ENCODE measurements at places on chromosomes 11 and 22.

- DNase-seq = no peak
Observed at GRCh38 chr11:104728927-104729326, 169.3 kb downstream of the CASP12 start.

- no peak for DNase-seq
Observed at GRCh38 chr11:5524756-5525155, 8.3 kb upstream of the UBQLNL start.

DNA sequence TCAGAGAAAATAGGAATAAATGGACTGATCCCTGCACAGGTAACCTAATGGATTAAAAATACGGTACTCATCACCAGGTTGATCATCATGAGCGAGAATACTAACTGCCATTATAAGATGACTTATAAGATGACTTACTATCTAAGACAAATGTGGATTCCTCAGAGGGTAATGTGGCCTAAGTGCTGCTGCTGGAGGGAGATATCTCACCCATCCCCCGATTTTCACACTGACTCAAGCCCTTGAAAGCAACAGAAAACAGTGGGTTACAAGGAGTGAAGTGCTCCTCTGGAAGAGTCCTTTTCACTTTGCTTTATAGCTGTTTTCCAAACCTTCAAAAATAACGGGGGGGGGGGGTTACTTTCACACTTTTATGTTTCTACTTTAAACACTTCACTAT, 920 bp downstream of the TMEM218 start:
- DNase-seq = no peak

DNA sequence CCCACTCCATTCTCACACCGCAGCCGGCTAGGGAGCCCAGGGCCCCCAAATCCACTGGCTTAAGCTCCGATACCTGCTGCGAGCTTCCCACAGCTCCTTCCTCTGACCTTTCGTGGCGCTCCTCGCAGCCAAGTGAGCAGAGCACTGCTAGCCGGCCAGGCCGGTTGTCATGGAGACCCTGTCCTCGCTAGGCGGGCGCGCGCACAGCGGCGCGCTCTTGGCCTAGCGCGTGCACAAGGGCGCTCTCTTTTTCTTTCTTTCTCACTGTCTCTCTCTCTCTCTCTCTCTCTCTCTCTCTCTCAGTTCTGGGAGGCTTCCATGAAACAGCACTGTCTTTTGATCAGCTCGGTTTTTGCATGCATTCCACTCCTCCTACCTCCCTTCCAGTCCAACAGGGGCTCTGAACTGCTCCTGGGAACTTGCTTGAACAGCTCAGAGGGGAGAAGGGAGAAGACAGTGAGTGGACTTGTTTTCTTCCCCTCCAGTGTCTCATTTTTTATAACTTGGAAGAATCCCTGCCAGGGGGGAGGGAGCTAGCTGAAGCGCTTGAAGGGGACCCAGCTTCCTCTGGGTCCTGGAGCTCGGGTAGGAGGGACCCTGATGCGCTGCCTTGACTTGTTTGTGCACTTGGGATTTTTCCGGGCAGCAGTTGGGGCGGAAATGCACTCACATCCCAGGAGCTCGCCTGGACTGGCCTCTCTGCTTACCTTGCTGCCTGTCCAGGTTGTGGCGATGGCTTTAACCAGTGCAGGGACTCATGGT, 100.3 kb upstream of the AKIP1 start:
- no peak for DNase-seq

DNA sequence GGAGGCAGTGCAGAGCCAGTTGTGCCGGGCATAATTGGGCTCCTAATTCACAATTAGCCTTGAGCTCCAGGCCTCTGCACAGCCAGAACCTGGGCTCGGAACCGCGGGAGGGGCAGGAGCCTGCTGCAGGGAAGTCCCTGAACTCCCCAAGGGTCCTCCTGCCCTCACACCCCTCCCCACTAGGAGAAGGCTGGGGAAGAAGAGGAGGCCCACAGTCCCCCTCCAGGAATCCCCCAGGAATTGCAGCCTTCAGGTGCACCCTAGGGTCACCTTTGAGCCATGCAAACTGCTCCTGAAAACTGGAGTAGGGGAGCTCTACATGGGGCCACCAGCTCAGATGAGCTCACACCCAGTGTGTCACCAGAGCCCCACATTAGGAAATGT, 93.8 kb upstream of the LMO1 start:
- DNase-seq = no peak

- DNase-seq = no peak
Observed at GRCh38 chr11:9962722-9963121, 298.8 kb downstream of the SWAP70 start.

DNA sequence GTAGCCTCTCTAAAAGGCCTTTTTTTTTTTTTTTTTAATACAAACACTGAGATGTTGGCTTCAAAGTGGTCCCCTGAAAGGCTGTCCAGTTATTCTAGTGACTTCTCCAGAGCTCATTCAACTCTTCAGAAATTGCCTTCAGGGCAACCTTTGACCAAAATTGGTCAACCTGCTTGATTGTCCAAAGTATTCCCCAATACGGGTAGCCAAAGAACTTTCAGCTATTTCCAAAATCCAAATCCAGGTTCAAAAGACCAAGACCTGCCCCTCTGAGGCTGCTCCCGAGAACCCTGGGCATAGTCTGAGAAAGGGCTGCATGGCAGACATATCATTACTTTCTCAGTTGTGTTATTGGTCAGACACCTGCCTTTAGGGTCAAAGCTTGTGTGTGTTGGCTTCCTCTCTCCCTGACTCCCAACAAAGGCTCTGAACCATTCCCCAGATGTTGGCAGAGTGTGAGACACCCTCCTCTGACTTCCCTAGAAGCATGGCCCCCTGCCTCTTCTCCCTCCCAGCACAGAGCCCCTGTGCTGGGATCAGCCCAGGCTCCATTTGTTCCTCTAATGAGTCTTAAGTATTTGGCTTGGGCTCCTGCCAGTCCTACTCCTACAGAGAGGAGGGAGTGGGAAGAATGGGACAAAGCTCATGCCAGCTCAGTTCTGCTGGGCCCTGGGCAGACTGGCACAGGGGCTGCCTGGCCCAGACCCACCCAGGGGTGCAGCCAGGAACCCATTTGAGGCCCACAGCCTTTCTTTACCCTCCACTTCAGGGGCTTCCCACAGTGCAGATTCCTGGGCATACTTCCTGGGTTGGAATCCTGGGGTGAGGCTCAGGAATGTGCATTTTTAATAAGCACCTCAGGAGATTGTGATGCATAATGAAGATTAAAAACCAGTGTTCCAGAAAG, 30.3 kb downstream of the TNKS1BP1 start:
- no peak for DNase-seq

- DNase-seq = no peak
Observed at GRCh38 chr22:21945453-21946261, 7.0 kb downstream of the PPM1F start.

- no peak for DNase-seq
Observed at GRCh38 chr22:31339148-31339832, 6.9 kb downstream of the PATZ1 start.

GRCh38 chr11:108788565-108789199, 123.8 kb downstream of the DDX10 start:
- no peak for DNase-seq

GRCh38 chr11:72519220-72519881, 85.0 kb upstream of the CLPB start:
- no peak for DNase-seq

GRCh38 chr11:124586238-124586860, 16.6 kb downstream of the OR8A1 start:
- peak; percentile 3 for DNase-seq

DNA sequence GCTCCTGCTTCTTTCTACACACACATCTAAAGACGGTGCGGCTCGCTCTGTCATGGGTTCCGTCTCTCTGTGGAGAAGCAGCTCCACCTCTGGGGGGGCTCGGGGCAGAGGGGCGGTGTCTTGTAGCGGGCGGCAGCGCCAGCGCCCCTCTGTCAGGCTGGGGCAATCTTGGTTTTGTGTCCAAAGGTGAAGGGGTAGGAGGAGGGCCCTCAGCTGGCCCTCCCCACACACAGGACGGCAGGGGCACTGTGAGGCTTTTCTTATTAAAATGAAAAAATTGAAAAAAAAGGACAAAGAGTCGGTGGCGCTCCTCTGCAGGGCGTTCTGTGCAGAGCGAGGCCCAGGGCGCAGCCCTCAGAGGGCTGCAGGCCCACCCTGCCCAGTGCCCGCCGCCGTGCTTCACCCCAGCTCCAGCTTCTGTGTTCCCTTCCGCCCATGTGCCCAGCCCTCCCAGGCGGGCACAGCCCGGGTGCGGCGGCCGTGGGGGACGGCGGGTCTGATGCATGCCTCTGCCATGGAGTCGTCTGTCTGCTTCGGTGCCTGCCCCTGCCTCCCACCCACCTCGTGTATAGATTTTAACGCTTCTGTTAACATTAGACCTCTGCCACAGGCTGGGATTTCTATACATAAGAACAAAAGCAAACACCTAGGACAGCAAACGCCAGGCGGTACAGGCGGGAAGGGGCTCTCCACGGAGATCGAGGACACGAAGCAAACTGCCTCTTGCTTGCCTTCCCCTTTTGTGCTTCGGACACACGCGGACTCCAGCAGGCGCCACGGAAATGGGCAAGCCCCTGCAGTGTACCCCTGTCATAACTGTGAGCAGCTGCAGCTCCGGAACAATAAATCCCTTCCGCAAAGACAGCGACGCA, 24.5 kb downstream of the MOB2 start:
- DNase-seq = no peak

DNA sequence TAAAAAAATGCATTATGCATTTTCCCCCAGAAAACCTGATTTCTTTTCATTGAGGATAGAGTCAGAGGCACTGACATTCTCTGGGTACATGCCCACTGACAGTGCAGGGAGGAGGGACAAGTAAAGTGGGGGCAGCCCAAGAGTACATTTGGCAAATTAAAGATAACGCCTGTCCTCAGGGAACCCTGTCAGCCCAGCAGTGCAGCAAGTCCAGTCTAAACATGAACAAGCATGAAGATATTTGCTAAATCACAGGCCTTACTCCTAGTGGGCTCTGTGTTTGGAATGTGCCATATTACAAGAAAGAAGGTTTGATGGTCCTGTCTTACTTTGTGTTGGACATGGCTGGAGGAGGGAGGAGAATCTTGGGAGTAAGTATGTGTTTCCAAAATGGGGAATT, 37.9 kb downstream of the AMOTL1 start:
- DNase-seq = no peak

DNA sequence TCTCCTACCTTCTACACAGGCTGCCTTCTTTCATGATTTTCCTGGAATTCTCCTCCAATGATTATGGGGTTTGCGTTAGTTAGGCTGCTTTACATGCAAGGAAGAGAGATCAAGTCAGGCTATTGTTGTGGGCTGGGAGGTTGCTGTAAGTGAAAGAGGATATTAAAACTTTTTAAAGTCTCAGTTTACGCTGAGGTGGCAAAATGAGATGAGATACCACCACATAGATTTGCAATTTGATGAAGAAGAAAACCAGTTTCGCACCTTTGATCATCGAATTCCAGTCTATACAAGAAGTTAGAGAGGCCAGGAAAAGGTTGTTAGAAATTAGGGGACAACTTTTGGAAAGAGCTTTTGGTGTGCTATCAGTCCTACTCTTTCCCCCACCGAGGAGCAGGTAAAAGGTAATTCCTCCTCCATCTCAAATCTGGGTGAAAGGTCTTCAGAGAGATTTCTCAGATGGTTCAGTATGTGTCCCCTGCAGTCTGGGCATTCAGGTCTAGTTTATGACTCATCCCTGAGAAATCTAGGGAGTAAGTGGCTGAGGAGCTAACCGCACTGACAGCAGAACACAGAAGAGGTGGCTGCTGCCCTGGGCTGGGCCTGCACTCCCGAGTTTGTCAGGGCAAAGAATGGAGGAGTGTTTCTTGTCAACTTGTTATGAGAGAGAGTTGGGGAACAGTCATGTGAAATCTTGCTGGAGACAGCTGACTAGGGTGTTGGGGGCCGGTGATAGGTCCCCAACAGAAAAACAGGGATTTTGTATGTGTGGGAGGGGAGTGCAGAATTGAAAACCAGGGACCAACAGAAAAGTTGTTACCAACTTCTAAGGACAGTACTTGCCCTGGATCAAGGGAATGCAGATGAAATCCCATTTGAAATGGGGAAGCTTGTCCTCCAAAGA, 34.7 kb downstream of the CCDC83 start:
- no peak for DNase-seq

GRCh38 chr11:48341466-48341865, 16.7 kb downstream of the OR4C3 start:
- DNase-seq = no peak

GRCh38 chr11:119671051-119671450, 57.9 kb downstream of the NECTIN1 start:
- no peak for DNase-seq

- no peak for DNase-seq
Observed at GRCh38 chr11:33530815-33531214, 169.8 kb downstream of the C11orf91 start.

GRCh38 chr22:44182588-44183286, 2.0 kb downstream of the PARVG start:
- DNase-seq = no peak

- no peak for DNase-seq
Observed at GRCh38 chr11:94017446-94017845, 3.7 kb upstream of the HEPHL1 start.

DNA sequence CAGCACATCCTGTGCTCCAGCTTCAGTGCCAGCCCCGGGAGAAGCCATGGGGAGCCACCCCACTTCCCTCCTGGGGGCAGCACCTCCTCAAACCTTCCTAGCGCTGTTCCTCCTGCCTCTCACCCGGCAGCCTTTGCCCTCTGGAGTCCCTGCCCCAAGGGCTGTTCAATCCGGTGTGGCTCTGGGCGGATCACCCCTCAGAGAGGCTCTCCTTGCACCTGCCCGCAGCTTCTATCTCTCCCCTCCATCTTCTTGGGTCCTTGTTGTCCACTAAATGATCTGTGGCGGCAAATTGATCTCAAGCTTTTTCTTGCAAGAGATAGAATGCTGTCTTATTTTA, 18.1 kb upstream of the CDKN1C start:
- DNase-seq = no peak

- no peak for DNase-seq
Observed at GRCh38 chr11:62266558-62266957, 3.4 kb upstream of the SCGB2A2 start.

DNA sequence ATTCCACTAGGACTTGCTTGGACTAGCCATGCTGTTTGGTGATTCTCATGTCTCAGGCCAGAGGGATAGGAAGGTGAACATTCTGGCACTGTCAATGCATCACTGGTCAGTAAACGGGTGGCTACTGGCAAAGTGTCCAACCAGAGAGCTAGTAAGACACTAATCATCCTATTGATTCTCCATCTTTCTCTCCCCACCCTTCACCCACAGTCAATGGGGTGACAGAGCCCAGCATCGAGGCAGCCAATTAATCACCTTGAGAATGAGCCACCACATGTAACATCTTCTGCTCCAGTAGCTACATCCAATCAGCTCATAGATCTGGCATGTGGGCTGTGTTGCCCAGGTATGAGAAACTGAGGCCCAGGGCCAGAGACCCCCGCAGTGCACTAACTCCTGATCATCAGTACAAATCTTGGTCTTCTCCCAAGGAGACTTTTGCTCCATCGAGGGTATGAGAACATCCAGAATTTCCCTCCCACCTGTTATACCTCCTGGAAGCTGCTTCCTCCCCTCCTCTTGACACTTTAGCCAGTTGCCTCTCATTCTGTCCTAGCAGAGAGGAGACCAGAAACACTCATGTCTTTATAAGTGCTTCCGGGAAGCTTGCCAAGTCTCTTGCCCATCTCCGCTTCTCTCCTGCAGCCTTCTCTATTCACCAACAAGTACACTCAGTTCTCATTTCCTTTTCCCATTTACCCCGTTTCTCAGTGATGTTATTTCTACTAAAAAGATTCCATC, 17.0 kb downstream of the HTR3A start:
- DNase-seq = no peak

- DNase-seq = no peak
Observed at GRCh38 chr11:91756829-91757480, 467.7 kb upstream of the FAT3 start.

- DNase-seq = no peak
Observed at GRCh38 chr22:19998991-19999820, 17.4 kb downstream of the ARVCF start.
